ENCODE measurements at places on chromosomes 12 and 14. TPM values are rescaled to one million over a fixed set of nuclear protein-coding genes. Genes with fewer than 3 reads are reported as not detected.

TCL1B gene
- polyA plus RNA-seq, result not detected

PRKD1 gene
- polyA plus RNA-seq, result not detected

MANSC1 gene
- polyA plus RNA-seq, result 4.2 TPM

HCAR2 gene
- not detected for polyA plus RNA-seq

ATP5MC2 gene
- polyA plus RNA-seq, result 586 TPM

FGD6 gene
- 1.1 TPM for polyA plus RNA-seq

RILPL1 gene
- polyA plus RNA-seq, result not detected

FLRT2 gene
- not detected for polyA plus RNA-seq

KRT82 gene
- not detected for polyA plus RNA-seq

KERA gene
- not detected for polyA plus RNA-seq

SERPINA9 gene
- polyA plus RNA-seq, result not detected

CCDC196 gene
- not detected for polyA plus RNA-seq

SLC16A7 gene
- 26.0 TPM for polyA plus RNA-seq

Measured in naive thymus-derived CD4-positive, alpha-beta T cell (primary cell).